Pancreas (tissue), 10 donors: ENCODE measurements at places on chromosomes 3 and 15. TPM values are rescaled to one million over a fixed set of nuclear protein-coding genes. Genes with fewer than 3 reads are reported as not detected.

The TNNC1 gene
- 0.98 TPM for total RNA-seq

The RTP1 gene
- total RNA-seq = not detected

The ZNF860 gene
- 0.24 TPM for total RNA-seq

The PLA2G4D gene
- not detected for total RNA-seq

- no peak overlapping the region for H3K4me3 ChIP-seq
- H3K27ac ChIP-seq = no peak overlapping the region
- no peaks in the 10 kb centered on the region for H3K27me3 ChIP-seq
- no peaks in the 10 kb centered on the region for H3K36me3 ChIP-seq
These were observed 275.1 kb upstream of the LRTM1 start for GRCh38 chr3:55203006-55203405.

GRCh38 chr3:16033889-16034687 lies 140.4 kb upstream of the GALNT15 start:
- no peaks in the 10 kb centered on the region for H3K36me3 ChIP-seq
- H3K27me3 ChIP-seq = no peaks in the 10 kb centered on the region
- H3K27ac ChIP-seq = no peak overlapping the region

DNA sequence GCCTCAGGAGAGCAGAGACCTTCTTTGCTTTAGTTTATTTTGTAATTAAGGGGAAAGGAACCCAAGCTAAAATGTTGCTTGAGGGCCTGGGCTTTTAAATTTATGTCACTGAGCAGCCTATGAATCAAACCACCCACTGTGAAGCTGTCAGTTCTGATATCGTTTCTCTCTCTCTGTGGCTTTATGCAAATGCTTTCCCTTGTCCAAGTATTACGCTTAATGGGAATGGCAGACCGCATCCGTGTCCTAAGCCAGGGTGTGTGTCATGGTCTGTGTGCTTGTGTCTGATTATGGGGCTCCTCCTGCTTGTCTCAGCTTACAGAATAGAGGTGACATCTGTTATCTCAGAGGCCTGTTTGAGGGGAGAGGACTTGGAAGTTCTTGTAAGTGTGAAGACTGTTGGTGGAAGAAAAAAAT lies 82.4 kb downstream of the EBLN2 start:
- no peaks in the 10 kb centered on the region for H3K27me3 ChIP-seq
- no peak for DNase-seq
- H3K27ac ChIP-seq = no peak overlapping the region
- no peaks in the 10 kb centered on the region for H3K36me3 ChIP-seq
- no peak overlapping the region for H3K4me3 ChIP-seq
